ENCODE measurements at places on chromosomes 11 and 22.
A peak's percentile ranks its signal among the peaks of the same experiment; 100 is the strongest.

- DNase-seq = no peak
Observed at GRCh38 chr22:23504516-23504915, 75.6 kb downstream of the IGLL1 start.

- DNase-seq = no peak
Observed at GRCh38 chr11:128927683-128928336, 14.9 kb downstream of the TP53AIP1 start.

GRCh38 chr22:33272180-33272579 lies 214.0 kb upstream of the SYN3 start:
- DNase-seq = no peak

DNA sequence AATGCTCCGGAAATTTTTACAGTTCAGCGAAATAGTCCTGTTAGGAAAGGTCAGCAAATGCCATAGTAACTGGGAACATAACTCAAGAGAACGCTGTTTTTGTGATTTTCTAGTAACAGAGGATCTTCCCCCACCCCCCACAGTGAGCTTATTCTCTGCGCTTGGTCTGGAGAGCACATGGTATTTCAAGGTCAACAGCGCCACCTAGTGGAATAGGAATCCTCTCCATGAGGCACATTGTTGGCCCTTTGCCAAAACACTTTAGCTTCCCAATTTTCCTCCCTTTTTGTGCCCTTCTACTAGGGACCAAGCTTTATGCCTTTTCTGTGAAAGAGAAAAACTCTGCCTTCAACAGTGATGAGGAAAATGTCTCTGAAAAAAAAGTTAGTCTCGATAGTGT lies 13.2 kb upstream of the OR4C12 start:
- DNase-seq = peak; percentile 55

All from NCI-H345 (cell line).